ENCODE measurements at places on chromosomes 11 and 22.

- DNase-seq = no peak
Measured at GRCh38 chr11:1755692-1756561, 5.5 kb upstream of the IFITM10 start.

GRCh38 chr11:72446929-72447769 is 12.8 kb upstream of the CLPB start:
- DNase-seq = no peak

DNA sequence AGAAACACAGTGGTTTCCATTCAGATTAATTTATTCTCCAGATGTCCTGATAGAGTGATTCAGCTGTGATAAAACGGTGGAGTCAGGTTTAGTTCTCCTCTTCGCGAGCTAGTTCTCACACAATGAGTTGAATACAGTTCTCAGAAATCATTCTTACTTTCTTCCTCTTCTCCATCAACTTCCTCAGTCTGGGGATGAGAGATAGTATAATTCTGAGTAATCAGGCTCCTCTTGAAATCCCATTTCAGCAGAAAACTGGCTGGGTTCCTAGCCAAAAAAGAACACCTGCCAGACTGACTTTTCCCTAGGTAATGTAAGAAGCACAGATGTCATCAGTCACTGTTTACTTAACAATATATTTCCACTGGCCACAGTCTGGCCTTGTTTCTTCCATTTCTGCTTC is 76.7 kb downstream of the SVIP start:
- DNase-seq = no peak

- DNase-seq = no peak
Measured at GRCh38 chr11:11211186-11211585, 141.9 kb downstream of the CSNK2A3 start.

DNA sequence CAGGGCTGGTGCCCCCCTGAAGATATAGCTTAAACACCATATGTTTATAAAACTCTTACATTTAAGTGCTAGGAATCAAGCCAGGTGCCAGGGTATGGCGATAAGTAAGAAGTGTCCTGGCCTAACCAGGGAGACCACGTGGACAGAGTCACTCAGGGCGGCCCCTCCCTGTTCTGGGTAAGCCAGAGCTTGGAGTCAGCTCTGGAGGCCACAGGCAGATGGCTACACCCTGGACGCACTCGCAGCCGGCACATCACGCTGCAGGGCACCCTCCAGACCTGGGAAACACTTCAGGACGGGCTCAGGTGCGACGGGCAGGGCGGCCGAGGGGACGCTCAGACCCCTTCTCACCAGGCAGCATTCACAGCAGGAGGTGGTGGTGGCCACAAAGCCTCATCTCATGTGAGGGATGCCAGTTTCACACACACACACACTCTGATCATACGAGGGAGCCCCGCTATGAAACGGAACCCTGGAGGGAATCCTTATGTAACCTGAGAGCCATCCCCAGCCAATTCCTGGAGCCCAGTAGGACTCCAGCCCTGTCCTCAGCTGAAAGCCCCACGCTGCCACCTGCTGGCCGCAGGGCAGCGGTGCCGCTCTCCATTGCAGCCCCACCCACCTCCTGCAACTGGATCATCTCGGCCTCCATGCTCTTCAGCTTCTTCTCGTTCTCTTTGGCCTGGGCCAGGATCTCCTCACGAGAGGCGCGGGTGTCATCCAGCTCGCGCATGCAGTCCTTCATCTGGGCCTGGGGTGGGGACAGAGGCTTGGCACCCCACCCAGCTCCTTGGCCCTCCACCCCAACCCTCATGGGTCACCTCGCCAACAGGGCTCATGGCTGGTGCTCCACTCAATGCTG is 33.4 kb downstream of the APOL1 start:
- DNase-seq = peak; percentile 39
